ENCODE measurements at places on chromosomes 5 and 9.

GRCh38 chr9:109143881-109144562, 23.0 kb downstream of the FRRS1L start:
- ATAC-seq, result no peak

- no peak for ATAC-seq
Measured at GRCh38 chr5:96721351-96721977, 59.3 kb downstream of the CAST start.

DNA sequence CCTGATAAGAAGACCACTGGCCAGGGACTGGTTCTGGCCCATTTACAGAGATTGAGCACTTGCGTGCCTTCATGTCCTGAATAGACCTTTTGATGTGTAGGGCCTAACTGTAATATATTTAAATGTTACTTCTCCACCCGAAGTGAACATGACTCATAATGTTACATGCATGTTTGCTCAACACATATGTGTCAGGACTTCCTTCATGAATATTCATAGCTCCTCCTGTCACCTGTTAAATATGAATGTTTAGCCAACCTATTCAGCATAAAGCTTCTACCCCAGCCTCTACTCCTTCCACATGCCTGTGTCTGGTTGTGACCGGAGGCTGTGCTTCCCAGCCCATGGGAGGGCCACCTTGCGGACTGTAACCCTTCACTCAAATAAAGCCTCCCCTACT, 457.5 kb downstream of the IRX1 start:
- ATAC-seq, result no peak

- no peak for ATAC-seq
Measured at GRCh38 chr5:137954131-137954879, 65.0 kb downstream of the PKD2L2 start.

- no peak for ATAC-seq
Measured at GRCh38 chr5:170903075-170903474, 41.3 kb downstream of the RANBP17 start.

DNA sequence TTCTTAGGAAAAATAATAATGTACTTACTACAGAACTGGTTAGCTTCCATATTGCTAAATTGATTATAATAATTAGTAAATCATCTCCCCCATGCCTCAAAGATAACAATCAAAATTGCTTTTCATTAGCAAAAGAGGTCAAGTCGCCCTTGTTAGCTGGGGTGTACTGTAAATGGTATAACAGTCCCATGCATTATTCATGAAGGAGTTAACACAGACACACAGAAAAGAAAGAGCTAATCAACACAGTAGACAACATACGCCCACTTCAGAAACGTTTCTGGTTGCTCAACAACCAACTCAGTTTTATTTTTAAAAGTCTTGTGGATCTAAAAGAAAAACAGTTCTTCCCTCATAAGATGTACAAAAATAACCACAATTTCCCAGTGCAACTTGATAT, 100.2 kb downstream of the MPDZ start:
- ATAC-seq, result no peak

- no peak for ATAC-seq
Measured at GRCh38 chr9:133188006-133188842, 20.8 kb downstream of the OBP2B start.

- ATAC-seq, result no peak
Measured at GRCh38 chr5:23840083-23840482, 332.7 kb downstream of the PRDM9 start.

DNA sequence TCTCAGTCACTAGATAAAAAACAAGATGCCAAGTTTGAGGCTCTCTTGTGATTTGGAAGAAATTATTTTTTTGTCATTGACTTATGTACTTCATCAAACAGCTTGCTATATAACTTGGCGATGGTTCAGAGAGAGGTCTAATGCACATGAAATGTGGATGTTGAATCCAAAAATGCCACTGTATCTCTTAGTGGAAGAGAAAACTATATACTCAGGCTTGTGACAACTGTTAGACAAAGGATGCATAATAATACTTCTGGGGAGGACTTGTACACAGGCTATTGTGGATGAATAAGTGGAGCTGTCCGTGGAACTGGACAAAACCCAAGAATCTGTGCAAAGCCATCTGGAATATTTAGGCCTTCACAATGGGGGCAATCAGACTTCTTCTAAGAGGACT, 162.9 kb upstream of the NMUR2 start:
- ATAC-seq, result no peak

DNA sequence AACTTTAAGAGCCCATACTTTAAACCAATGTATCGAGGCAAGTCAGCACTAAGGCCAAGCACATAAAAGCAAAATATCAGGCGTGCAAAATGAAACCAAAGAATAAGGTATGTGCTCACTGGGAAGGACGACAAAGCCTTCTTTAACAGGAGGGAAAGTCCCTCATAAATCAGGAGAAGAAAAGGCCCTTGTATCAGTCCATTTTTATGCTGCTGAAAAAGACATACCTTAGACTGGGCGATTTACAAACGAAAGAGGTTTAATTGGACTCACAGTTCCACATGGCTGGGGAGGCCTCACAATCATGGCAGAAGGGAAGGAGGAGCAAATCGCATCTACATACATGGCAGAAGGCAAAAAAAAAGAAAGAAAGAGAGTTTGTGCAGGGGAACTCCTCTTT, 68.9 kb downstream of the UBE2QL1 start:
- ATAC-seq, result no peak

- ATAC-seq, result no peak
Measured at GRCh38 chr5:170132269-170132975, 26.7 kb downstream of the FOXI1 start.

DNA sequence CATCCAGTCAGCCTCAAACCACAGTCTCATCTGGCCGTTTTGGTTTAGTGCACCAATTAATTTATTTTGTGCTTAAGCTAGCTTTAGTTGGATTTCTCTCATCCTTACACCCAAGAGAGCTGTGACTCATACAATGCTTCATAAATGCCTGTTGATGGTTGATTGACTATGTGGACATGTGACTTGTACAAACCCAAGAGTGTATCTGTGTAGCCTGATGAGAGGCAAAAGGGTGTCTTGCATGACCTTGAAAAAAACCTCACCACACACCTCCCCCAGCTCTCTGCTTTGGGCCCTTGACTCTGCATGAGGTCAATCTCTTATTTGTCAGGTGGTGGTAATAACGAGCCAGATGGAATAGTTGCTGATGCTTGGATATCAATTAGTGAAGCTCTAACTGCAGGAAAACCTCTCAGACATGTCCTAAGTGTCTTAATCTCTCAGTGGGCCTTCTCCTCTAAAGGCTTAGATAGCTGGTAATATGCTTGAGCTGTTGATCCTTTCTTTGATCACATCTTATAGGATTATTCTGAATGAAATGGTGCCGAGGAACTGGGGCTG, 10.6 kb upstream of the GLRA1 start:
- no peak for ATAC-seq

DNA sequence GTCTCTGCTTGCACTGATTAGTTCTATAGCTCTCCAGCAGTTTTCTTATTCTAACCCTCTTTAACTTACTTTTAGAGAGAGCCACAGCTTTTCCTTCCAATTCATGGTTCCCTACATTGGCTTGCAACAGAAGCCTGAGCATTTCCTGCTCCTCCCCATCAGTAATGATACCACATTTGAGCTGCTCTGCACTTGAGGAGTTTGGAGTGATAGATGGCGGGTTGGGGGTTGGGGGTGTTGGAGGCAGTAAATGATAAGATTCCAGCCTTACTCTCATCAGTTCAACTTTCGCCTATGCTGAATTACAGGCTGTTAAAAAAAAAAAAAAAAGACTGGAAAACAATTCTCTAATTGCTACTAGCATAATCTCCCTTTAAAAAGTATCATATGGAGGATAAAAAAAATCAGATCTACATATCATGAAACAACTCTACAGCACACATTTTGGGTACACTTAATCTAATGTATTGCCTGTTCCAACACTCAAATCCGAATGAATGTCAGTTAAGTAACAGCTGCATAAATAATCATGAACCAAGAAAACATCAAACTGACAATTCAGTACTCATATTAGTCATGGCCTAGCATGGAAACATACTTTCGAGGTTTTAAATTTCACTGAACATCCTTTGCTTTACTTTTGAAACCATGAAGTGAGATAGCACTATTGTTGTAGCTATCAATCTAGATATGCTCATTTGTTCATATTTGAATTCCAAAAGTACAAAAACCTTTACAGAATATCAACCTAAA, 224.7 kb downstream of the NFIB start:
- ATAC-seq, result no peak

- ATAC-seq, result no peak
Measured at GRCh38 chr5:179345433-179346321, at the start of gene ADAMTS2. ADAMTS2 (minus strand) TSS chr5:179345461; CDS start chr5:179345328, 133 bp downstream.

DNA sequence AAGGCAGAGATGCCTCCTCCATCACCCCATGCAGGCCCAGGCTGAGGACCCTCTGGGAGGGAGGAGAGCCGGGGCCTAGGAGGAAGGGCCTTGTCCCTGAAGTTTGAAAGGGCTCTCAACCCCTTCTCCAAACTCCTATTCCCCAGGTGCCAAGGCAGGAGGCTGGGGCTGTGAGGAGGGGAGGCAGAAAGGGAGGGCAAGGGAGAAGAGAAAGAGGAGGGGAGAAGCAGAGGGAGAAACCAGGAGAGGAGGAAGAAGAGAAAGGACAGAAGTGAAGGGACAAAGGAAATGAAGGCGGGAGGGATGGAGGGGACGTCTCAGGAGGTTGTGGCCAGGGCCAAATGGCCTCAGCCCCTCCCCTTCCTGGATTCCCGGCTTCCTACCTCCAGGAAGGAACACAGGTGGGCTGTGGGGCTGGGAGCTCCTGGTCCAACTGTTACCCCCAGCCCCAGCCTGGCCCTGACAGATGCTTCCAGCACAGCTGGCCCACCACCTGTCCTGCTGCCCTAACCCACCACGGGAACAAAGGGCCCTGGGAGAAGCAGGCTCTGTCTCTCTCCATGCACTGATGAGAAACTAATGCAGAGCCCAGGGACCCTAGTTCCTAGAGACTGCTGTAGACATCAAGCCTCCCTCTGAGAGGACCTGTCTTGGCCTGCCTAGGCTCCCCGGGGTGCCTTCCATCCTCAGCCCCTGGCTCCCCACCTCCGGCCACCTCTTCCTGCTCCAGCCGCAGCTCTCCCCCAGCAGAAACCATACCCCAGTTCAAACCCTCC, 3.5 kb downstream of the DBN1 start:
- ATAC-seq, result no peak

DNA sequence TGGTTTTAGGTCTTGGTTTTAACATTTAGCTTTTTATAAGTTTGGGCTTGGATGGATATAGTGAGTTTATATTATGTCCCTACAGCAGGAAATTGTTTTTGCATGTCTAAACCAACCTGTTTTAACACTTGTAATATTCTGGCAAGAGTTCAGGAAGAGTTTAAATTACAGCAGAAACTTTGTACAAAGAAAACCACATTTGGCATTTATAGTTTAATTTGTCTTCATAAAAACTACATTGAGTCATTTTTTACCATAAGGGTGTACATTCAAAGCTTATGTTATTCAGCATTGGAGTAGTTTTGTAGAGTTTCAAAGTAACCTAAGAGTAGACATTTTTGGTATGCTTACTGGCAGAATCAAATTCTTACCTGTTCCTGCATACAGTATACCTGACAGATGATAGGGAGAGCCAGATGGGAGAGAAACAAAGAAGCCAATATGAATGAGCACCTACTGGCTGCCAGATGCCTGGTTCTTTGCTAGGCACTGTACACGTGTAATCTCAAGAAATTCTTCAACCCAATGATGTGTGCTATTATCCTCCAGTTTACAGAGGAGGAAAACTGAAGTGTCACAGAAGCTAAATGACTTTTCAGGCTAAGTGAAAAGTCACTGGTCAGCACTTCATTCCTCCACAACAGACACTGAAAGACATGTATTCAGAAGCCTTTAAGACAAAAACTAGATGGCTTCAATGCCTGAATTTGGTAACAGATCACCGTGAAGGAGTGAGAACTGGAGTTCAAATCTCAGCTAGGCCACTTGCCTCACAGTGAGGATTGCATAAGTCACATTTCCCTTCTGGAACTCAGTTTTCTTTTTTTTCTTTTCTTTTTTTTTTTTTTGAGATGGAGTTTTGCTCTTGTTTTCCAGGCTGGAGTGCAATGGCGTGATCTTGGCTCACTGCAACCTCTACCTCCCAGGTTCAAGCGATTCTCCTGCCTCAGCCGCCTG, 25.9 kb upstream of the ECM2 start:
- no peak for ATAC-seq

DNA sequence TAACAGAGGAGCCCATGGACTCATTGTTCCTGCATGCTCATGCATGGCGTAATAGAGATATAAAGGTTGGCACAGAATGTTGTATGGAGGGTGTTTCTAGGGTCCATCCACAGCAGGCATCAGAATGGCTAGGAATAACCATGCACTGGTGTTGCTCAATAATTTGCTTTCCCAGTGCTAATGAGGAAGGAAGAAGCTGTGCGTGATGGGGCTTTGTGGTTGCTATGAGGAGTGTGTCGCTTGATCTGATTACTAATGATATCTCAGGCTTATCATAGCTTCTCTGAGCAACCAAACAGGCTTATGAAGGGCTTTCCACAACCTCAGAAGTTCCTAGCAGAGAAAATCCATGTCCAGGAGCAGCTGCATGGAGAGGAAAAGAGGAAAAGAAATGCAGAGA, 151.3 kb upstream of the TRPC7 start:
- ATAC-seq, result no peak

- ATAC-seq, result no peak
Measured at GRCh38 chr5:133994990-133995333, 9.8 kb downstream of the VDAC1 start.

DNA sequence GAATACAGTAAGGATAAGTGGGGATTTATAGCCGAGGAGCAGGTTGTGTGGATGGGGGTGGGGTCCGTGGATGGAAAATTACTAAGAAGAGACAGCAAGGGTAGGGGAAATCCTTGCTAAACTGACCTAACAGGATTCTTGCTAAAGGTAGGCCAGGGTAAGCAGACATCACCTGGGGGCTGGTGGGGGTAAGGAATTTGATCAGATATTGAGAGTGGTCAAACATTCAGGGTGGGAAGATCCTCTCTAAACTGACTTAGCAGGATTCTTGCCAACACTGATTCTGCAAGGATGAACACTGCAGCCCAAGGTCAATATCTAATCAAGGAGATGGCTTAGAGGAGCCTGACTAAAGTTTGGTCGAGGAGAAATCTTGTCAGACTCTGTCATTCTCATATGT, 2.7 kb upstream of the PLGRKT start:
- ATAC-seq, result no peak

GRCh38 chr5:158591301-158591863, 508.3 kb downstream of the EBF1 start:
- no peak for ATAC-seq

DNA sequence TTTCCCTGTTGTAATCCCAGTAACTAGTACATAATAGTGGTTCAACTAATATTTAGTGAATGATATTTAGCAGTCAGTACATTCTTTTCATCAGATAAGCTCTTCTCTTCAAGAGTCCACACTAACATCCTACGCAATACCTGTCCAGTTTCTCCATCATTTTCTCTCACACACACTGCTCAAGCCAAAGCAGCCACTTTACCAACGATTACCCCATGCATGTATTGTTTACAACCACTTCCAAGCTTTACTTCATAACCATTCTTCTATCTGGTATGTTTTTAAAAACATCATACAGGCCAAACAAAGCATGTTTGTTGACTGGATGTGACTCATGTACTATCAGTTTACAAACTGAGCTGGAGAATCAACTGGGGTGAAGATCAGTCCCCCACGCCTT, 7.3 kb downstream of the UBTD2 start:
- no peak for ATAC-seq
